ENCODE measurements at places on chromosomes 2 and 18.
A peak's percentile ranks its signal among the peaks of the same experiment; 100 is the strongest.

DNA sequence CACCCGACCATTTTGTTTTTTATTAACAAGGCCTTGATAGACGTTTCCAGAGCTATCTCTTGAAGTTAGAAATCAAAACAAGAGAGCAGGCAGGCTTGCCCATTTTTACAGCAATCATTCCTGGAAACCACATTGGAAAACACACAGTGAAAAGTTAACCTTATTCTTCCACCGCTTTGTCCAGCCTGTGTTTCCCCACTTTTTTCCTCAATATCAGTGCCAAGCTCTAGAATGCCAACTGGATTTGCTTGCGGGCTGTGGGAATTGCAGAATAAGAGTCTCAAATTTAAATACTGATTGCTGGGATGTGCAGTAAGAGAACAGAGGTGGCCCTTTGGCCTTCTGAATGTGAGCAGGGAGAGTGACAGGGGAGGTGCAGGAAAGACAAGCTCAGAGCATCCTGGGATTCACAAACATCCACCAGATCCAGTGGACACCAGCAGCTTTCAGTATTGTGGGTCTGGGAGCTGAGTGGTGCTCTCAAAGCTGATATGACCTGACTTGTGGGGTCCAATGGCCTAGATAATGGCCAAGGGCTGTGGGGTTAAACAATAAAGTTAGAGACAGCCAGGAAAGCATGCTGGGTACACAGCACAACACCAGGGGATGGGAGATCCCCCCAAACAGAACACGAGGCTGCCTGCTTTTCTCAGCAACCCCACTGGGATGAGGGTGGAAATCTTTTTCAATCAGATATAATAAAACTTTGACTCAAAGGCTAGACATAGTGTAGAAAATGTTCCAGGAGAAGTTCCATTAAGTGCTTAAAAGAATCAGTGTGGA, 15.5 kb downstream of the CYP1B1 start:
- DNase-seq, result no peak

- no peak for DNase-seq
Observed at GRCh38 chr2:106638580-106638979, 151.4 kb downstream of the CD8B2 start.

GRCh38 chr18:26052505-26052904, 37.9 kb downstream of the SS18 start:
- no peak for DNase-seq

DNA sequence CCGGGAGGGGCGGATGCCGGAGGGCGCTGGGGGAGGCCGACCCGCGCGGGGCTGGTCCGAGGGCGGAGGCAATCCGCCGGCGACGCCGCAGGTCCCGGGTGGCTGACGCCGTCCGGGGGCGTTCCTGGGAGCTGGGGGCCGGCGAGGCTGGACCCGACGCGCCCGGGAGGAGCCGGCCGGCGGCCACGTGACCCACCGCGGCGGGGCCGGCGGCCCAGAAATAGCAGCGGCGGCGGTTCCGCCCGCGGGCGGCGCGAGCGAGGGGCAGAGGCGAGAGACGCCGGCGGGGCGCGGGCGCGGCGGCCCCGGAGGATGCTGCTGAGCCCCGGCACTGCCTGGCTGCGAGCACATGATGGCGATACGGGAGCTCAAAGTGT, at the start of gene RAB31:
Gene RAB31, plus strand, starts transcription at position 245 of the 377 bp plus-strand sequence. Its CDS starts 105 bp downstream, at position 350.
- DNase-seq, result peak; percentile 89

- DNase-seq, result no peak
Observed at GRCh38 chr2:192161656-192162290, 33.0 kb downstream of the TMEFF2 start.

GRCh38 chr2:52632543-52632942, 1135.1 kb upstream of the CHAC2 start:
- no peak for DNase-seq

DNA sequence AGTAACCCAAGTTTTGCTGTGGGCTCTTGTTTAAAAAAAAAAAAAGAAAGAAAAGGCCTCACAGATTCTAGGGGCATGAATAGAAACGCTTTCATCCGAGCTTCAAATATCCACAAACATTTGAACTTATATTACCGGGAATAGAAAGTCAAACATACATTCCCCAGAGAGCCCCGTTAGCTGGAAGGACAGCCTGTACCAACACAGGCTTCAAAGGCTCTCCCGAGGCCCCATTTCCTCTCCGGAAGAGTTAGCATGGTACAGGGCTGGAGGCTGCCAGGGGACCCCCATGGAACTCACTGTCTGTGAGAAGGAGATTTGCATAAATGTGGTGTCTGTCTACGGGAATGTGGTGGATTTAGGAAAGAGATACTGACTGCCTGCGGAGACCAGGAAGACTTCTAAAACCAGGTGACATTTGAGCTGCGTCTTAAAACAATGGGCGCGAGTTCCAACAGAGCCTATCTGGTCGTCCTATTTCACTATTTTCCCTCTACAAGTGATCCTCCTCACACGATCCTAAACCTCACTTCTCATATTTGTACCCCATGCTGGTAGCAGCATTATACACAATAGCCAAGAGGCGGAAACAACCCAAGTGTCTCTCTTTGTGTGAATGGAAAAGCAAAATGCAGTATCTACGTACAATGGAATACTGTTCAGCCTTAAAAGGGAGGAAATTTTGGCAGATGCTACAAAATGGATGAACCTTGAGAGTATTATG, 820 bp upstream of the MATN3 start:
- no peak for DNase-seq

DNA sequence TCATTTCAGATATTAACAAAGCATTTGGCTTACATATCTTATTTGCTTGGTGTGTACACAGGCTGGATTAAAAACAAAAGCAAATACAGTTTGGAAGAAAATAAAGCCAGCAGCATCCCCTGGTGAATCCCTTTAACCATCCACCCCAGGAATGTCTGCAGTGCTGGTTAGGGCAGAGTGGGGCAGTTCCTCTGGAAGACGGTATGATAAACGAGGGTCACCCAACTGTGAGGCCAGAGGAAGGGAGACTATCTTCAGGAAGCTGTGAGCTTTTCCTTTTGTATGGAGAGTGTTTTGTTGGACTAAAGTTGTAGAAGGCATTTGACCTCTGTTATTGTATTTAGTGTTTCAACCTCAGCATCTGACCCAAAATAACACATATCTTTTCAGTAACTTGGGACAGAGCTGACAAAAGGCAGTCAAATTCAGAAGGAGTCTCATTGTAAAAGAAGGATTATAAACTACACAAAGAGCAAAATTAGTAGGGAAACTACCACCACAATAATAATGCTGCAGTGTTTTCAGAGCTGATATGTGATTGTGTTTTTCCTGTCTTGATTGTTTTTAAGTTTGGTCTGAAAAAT, 159.1 kb downstream of the FMNL2 start:
- no peak for DNase-seq

- no peak for DNase-seq
Observed at GRCh38 chr2:63035660-63036059, 15.0 kb upstream of the OTX1 start.

DNA sequence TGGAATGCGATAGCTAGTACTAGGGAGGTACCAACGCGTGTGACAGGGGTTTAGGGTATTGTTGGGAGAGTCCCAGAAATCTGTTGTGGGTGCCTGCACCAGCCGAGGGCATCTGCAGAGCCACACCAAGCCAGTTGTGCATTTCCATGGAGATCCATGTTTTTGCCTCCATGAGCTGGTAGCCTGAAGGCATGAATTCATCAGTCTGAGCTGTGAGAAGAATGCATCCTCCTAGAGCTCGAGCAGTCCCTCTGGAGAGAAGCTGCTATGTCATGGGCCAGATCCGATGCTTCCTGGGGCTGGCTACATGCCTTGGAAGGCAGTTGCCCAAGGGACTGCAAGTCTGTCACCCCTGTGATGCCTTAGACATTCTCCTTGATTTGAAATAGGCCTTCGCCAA, 57.9 kb downstream of the LIPG start:
- no peak for DNase-seq

DNA sequence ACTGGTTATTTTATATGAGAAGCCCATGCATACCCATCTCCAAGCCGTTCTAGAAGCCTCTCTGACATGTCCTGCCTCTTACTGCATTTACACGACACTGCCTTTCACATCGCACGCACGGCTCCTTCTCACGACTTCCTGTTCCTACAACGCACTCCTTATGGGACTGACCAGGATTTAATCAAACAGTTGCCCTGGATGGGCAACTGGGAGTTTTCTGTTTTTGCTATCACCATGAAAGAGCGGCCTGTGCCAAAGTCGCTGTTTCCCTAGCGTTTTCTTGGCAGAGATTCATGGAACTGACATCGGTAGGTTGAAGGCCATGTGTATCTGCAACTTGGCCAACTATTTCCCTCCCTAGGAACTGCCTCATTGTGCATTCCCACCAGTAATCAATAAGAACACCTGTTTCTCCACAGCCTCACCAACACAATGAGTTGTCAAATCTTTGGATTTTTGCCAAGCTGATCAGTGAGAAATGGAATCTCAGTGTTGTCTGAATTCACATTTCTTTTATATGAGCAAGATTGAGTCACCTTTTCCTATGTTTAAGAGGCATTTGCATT, 97.2 kb upstream of the OTOS start:
- peak; percentile 37 for DNase-seq

GRCh38 chr2:37005118-37005868, 39.0 kb upstream of the STRN start:
- DNase-seq, result no peak

DNA sequence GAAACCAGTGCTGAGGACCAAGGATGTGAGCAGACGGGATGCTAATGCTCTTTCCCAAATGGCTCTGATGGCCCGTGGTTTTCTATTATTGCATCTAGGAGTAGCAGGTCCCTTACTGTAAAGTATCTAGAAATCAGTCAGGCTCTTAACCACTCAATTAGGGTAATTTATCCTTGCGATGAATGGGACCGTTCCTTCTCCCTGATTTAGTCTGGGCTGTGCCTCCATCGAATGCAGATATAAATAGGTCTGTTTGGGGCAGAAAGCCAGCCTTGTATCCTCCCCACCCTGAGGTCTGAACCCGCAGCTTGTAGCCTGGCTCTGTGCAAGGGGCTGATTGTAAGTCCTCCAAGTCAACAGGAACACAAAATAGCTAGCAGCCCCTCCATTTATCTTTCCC, 9.5 kb upstream of the SMARCAL1 start:
- no peak for DNase-seq

GRCh38 chr2:3065928-3066327, 311.7 kb downstream of the EIPR1 start:
- DNase-seq, result no peak

DNA sequence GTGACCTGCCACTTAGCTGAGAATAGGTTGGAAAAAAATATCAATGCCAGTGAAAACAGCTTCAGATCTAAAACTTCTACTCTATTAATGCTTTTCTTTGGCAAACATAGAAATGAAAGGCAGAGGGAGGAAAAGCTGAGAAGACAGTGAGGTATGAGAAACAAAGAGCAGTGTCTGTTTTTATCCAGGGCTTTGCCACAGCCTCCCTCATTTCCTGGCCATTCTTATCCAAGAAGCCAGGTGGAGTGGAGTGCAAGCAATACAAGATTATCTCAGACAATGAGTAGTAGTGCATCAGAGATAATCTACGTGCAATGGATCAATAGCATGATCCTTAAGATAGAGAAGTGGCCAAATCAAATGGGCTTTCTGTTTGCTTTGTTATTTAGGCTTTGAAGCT, 808.7 kb upstream of the PIK3C3 start:
- DNase-seq, result no peak

DNA sequence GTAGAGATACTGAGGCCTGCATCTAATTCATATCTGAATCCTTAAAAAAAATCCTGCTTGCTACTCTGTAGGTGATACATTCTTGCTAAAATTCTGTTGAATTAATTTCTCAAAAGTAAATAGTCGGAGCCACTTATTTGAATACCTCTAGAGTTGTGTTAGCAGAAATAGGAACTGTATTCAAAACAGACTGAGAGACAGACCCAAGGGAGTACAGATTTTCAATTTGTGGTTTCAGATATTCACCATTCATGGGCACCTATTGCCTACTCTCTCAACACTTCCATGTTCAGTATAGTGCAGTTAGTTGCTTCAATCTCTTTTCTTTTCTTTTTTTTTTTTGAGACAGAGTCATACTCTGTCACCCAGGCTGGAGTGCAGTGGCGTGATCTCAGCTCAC, 46.6 kb upstream of the CTLA4 start:
- no peak for DNase-seq

DNA sequence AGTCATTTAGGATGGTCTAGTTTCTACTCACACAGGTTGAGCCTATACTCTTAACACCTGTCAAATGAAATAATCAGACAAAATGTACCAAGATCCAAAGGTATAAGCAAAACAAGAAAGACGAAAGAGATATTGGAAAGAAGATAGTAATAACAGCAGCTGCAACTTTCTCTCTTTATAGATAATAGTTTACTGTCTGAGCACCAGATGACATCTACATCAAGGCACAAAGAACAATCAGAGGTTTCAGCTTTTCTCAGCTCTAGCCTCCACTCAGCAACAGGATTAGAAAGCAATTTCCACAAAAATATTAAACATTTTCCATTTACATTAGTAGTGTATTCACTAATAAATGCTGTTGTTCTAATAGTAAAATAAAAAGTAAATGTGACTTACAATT, 66.3 kb downstream of the RTTN start:
- no peak for DNase-seq

- no peak for DNase-seq
Observed at GRCh38 chr18:40576507-40577115, 1378.4 kb upstream of the PIK3C3 start.

- no peak for DNase-seq
Observed at GRCh38 chr2:237894986-237895543, 35.6 kb downstream of the RAMP1 start.
